ENCODE measurements at places on chromosomes 2 and 18.

- no peak for DNase-seq
These were observed 18.1 kb downstream of the LPIN2 start for GRCh38 chr18:2994603-2995432.

DNA sequence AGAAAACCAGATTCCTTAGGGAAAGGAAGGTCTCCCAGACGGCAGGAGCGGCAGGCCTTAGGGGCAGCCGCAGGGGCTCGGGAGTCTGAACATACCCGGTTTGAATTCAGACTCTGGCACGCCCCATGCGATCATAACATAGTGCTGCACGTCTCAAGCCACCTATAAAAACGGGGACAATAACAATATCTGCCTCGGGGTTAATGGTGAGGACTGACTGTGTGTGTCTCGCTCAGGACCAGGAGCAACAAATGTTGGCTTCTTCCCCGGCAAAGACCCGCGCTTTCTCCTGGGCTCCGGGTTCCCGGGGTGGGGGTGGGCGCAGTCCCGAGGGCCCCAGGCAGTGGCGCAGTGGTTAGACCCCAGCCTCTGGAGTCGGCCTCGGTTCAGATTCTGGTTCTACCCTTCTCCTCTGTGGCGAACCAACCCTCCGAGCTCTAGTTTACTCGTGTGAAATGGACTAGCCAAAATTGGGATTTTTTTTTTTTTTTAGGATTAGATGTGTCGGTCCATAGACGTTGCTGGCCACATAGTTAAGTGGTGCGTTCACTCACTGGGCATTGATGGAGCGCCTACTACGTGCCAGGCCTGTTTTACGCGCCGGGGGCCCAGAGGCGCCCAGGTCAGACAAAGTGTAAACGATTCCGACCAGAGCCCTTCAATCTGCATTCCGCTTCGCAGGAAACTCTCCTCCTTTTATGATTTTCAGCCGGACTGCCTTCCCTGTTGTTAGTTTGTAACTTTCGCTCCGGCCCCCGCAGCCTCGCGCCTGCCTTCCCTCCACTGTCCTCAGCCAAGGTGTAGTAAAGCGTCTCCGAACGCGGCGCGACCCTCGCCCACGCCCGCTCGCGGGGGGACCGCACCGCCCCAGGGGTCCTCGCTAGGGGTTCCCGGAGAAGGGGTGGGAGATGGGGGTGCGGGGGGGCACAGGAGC is 820 bp upstream of the SH3BP4 start:
- DNase-seq = no peak

DNA sequence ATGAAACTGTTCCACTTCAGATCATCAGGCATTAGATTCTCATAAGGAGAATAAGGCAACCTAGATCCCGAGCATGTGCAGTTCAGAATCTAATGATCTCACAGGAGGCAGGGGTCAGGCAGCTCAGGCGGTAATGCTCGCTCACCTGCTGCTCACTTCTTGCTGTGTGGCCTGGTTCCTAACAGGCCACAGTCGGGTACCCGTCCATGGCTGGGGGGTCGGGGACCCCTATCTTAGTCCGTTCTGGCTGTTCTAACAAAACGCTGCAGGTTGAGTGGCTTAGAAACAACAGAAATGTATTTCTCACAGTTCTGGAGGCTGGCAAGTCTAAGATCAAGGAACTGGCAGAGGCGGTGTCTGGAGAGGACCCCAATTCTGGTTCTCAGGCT is 79.2 kb downstream of the ASB1 start:
- no peak for DNase-seq

- DNase-seq = no peak
These were observed at the start of gene ASPRV1 for GRCh38 chr2:69961496-69961895. Gene ASPRV1 (minus strand): TSS chr2:69961631. CDS start chr2:69961436, 195 bp downstream.

DNA sequence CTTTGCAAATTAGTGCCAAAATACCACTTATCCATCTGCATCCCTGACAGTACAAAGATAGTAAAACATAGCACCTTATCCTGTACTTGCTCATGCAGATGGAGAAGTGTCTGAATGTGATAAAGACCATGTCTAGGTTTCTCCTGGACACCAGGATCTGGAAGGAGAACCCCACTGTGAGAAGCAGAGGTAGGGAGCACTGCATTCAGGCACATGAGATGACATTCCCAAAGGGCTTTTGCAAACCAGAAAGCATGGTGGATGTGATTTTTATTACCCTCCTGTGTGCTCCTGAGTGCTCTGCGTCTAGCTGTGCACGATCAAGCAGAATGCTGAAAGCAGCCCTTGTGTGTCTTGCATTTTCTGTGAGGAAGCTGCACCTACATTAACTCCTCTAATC is 857.6 kb upstream of the ID2 start:
- DNase-seq = no peak

- DNase-seq = no peak
These were observed 71.7 kb upstream of the SKOR2 start for GRCh38 chr18:47323158-47323557.

DNA sequence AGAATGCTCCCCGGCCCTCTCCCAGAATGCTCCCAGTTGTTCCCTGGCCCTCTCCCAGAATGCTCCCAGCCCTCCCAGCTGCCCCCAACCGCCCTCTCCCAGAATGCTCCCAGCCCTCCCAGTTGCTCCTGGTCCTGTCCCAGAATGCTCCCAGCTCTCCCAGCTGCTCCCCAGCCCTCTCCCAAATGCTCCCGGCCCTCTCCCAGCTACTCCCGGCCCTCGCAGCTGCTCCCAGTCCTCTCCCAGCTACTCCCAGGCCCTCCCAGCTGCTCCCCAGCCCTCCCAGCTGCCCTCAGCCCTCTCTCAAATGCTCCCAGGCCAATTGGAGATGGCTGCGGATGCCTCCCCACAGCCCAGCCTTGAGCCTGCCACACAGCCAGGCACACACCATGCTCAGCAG is 31.1 kb downstream of the BIN1 start:
- DNase-seq = no peak

DNA sequence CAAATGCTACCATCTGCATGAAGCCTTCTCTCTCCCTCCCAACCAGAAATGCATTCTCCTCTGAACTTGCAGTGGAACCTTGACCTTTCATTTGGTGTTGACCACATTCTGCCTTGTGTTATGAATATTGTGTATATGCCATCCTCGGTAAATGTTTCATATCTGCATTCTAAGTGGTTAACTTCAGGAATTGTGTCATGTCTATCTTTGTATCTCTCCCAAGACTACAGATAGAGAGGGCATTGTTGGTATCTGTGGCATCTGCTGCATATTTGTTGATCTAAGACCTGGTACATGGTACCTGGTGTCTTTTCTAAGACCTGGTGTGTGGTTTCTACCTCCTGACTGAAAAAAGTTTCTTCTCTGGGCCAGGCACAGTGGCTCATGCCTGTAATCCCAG is 34.0 kb downstream of the CASP10 start:
- DNase-seq = no peak

GRCh38 chr2:230721712-230722111 is 9.1 kb downstream of the CAB39 start:
- DNase-seq = no peak
